Right ventricle myocardium superior (tissue), 1 donor: ENCODE measurements at places on chromosomes 7 and 10.
A peak's percentile ranks its signal among the peaks of the same experiment; 100 is the strongest.

DNA sequence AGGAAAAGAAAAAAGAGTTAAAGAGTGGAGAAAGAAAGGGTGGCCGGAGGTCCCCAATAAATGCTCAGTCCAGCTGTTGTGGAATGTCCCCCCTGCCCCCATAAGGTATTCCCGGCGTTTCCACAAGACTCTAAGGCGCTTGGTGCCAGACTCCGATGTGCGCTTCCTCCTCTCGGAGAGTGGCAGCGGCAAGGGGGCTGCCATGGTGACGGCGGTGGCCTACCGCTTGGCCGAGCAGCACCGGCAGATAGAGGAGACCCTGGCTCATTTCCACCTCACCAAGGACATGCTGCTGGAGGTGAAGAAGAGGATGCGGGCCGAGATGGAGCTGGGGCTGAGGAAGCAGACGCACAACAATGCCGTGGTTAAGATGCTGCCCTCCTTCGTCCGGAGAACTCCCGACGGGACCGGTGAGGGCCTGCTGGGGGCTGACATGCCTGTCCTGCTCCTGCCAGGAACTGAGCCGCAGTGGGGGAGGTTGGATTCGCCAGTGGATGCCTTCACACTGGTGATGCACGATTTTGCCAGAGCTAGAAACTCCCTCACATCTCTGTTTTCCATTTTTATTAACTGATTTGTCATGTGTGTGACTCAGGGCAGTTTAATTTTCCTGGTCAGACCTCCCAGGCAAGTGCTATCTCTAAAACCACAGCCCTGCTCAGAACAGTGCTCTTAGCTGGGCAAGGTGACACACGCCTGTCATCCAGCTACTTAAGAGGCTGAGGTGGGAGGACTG is 34.2 kb downstream of the TACR2 start:
- no peak for DNase-seq

- no peak for DNase-seq
These were observed 101.8 kb downstream of the SAMD9 start for GRCh38 chr7:93015779-93016481.

- DNase-seq: no peak
These were observed 30.2 kb downstream of the ADRA2A start for GRCh38 chr10:111107023-111107422.

GRCh38 chr7:28096713-28097112 is 83.9 kb downstream of the JAZF1 start:
- no peak for DNase-seq

GRCh38 chr10:13853854-13854253 is 267.1 kb downstream of the PRPF18 start:
- DNase-seq: no peak

DNA sequence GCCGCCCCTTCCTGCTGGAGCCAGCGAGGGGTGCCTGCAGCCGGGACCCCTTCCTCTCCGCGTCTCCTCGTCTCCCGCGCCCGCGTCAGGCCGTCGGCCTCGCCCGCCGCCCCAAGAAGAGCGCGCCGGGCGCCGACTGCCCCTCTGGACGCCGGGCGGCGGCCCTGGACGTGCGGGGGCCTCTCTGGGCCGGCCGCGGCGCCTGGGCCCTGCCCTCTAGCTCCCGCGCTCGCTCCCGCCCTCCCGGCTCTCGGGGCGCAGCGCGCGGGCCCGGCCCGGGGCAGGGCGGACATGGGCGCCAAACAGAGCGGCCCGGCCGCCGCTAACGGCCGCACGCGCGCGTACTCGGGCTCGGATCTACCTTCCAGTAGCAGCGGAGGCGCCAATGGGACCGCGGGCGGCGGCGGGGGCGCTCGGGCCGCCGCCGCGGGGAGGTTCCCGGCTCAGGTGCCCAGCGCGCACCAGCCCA is 704 bp downstream of the ZNRF2 start:
- DNase-seq: peak; percentile 65

DNA sequence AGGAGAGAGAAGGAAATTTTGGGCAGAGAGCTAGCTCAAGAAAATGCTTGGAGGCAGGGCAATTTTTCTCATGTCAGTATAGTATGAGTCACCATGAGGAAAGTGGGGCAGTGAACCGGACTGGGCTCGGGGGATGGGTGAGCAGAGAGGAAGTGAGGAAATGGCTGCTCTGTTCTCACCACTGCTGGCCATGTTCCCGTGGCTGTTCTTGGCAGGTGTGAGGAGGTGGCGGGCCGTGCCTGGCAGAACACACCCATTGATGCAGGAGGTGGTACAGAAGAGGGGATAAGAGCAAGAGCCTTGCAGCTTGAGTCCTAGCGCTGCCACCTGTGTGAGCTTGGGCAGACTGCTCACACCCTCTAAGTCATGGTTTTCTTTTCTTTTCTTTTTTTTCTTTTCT is 304.4 kb upstream of the LYZL1 start:
- DNase-seq: peak; percentile 92

- no peak for DNase-seq
These were observed 18.4 kb upstream of the CCDC71L start for GRCh38 chr7:106679153-106679931.

- no peak for DNase-seq
These were observed 222.8 kb downstream of the GALNT17 start for GRCh38 chr7:71354716-71355115.

GRCh38 chr7:147509035-147509501 is 1081.5 kb upstream of the C7orf33 start:
- DNase-seq: no peak

DNA sequence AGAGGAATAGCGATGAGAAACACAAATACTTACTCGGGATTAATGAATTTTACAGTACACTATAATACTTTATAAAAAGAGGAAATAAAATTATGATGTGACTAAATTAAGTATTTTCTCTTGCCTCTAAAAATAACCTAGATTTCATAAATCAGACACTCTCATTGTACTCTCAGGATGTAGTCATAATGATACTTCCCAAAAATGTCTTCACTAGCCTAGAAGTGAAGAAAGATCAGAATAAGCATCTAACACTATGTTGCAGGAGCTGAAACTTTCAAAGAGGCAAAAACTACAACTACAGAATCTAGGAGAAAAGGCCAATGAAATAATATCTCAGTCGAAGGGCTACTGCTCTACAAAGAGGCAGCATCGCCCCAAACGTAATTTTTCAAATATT is 49.4 kb downstream of the DNAJC1 start:
- no peak for DNase-seq

DNA sequence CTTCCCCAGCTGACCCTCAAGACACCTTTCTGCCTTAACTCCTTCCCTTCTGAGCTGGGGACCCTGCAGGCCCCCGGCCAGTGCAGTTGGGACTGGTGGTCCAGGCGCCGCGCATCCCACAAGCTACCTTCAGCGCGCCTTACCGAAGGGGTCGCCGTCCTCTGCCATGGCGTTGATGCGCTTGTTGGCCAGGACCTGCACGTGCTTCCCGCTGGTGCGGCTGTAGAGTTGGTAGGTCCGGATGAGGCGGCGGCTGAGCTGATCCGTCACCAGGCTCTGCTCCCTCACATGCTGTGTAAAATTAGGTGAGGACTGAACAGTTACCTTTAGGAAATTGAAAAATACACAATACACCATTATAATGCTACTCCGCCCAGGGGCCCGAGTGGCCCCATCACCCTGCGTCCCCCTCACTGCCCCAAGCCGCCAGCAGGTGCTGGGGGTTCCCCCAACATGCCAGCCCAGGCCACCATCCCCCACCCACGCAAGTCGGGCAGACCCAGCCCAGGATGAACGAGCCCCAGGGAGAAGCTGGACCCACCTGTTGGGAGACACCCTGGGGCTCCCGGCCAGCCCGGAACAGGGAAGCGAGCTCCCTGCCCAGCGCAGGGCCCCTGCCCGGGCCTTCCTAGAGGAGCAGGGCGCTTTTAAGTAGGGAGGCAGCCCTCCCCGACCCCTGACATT is 1.2 kb downstream of the FGF8 start:
- no peak for DNase-seq

GRCh38 chr10:27527666-27528295 is 23.7 kb downstream of the RAB18 start:
- DNase-seq: no peak

DNA sequence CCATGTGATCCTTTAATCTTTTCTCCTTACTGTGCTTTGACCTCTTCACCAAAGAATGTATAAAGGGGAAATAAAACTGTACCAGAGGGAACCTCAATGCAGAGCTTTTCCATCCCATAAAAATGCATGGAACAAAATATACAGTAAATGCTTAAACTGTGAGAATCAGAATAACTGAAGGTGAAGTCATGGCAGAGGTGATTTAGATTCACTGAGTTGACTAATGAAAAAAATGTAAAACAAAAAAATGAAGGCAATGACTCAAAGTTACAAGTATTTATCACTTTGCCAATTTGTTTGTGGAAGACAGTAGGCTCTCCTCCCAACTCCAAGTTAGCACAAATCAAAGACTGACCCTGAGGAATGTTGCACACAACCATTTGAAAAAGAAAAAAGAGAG is 1331.6 kb upstream of the SORCS1 start:
- DNase-seq: no peak

- no peak for DNase-seq
These were observed 103.7 kb upstream of the TMEM72 start for GRCh38 chr10:44807451-44807850.

- peak; percentile 73 for DNase-seq
These were observed 158.8 kb downstream of the SH3PXD2A start for GRCh38 chr10:103696411-103697145.

GRCh38 chr10:69867699-69868558 is 66.2 kb downstream of the COL13A1 start:
- DNase-seq: no peak

- DNase-seq: no peak
These were observed 86.5 kb downstream of the PAXIP1 start for GRCh38 chr7:154916381-154916780.

DNA sequence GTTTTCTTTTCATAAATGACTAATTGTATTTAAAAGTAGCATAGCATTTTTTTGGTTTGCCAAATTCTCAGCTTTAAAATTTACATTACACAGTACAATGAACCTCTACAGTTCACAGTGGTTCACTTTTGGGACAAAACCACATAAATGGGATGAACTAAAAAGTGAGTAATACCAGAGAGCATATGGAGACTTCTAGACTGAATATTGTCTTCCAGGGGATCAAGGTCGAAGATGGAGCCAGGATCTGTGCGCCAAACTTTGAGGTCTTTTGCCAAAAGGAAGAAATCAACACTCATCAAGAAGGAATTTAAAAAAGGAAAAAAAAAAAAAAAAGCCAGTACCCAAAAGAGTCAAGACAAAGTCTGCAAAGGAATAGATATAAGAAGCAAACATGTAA is 87.5 kb downstream of the NEBL start:
- DNase-seq: no peak

GRCh38 chr7:88278881-88279280 is 27.8 kb downstream of the STEAP4 start:
- DNase-seq: no peak

DNA sequence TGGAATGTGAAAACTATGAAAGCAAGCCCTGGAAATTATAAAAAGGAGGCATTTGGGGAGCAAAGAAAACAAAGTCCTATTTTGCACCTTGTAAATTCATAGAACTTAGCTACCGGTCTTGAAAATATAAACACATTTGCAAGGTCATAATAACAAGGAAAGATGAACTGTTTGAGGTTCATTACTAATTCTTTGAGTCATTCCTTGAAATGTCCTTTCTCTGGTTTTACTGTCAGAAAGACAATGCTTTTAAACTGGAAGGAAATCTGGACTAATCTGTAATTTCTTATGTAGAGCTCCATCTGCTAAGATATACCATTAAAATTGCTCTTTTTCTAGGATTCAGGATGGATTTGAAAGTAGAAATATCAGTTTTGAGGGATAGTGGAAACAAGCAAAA is 1.4 kb downstream of the ERLIN1 start:
- DNase-seq: no peak

GRCh38 chr10:131402771-131403650 is 91.5 kb upstream of the TCERG1L start:
- DNase-seq: no peak

- DNase-seq: no peak
These were observed 40.5 kb upstream of the PPP2R2D start for GRCh38 chr10:131860311-131860710.

DNA sequence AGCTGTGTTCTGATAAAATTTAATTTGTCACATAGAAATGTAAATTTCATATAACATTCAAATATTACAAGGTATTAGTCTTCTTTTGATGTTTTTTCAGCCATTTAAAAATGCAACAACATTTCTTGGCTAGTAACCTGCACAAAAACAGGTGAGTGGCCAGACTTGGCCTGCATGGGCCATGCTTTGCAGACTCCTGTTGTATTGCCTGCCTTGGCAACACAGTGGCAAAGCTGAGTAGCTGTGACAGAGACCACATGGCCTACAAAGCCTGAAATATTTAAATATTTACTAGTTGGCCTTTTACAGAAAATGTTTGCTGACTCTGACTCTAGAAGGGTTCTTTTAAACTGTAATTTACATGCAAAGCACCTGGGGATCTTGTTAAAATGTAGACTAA is 13.5 kb upstream of the TBX20 start:
- DNase-seq: no peak

- no peak for DNase-seq
These were observed 986.9 kb downstream of the NRG3 start for GRCh38 chr10:82861889-82862288.

- peak; percentile 68 for DNase-seq
These were observed 569 bp downstream of the CAV1 start for GRCh38 chr7:116525298-116525912.

DNA sequence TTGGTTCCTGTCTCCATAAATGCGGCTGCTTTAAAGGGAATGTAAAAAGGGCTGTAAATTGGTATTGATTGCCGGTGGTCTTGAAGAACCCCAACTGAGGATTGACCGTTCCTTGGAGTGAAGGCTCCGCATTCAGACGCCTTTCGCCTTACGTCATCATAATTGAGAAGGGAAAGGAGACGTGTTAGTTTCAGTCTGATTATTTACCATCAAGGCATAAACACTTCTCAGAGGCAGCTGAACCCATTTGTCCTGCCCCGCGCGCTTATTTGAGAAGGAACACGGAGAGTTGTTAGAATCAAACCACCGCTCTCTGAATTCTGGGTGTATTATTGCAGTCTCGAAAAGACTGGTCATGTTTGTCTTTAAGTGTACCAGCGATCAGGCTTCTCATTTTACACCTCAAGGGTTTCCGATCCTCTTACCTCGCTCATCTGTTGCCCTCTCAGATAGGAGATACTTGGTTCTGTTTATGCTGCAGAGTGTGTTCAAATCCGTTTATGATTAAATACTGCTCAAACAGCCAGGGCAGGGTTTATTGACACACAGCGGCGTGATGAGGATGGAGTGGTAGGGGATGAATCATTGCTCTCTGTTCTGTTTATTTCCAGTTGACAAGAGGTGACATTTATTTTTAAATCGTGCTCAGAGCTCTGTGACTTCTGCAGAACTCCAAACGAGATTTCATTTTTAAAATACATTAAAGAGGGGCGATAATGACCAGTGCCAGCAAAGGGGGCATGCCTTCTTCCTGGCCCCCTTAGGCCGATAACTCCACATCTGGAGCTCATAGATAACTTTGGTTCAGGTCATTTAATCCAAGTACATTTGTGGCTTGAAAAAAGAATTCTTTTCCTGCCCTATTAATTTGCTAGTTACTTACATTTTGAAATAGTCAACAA is 30.4 kb downstream of the FOXK1 start:
- DNase-seq: no peak
